ENCODE measurements at places on chromosomes 7 and 10.

DNA sequence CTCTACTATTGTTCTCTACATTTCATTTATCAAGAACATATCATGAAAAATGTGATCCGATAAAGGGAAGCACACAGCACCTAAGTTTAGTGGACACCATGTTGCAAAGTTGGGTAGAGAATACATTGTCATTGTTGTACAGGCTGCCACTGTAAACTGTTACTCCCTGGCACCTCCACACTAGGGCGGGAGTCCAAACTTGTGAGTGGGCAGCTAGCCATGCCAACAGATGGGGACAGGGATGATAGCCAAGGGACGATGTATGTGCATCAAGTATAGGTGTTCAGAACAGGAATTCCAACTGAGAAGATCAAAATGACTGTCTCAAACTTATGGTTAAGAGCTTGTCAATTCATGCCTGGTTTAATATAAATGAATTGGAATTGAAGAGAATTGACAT lies 31.1 kb upstream of the COMMD3 start:
- no peak for DNase-seq

DNA sequence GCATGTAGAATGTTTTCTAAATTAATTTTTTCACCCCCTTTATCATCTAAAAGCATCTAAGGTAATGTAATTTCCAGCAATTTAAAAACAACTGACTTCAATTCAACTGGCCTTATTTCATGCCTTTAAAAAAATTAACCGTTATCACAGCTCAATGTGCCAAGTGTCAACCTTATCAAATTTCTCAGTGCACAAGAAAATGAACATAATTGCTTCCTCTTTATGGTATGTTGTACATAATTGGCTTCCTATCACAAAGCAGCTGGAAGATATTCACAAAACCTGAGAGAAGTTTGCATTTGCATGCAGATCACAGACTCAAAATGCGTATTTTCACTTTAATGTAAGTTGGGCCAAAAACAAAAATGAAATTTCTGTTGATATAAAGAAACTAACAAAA lies 966.4 kb downstream of the GRM8 start:
- no peak for DNase-seq

GRCh38 chr10:43822631-43823580 lies 174.2 kb upstream of the ZNF32 start:
- DNase-seq = no peak

DNA sequence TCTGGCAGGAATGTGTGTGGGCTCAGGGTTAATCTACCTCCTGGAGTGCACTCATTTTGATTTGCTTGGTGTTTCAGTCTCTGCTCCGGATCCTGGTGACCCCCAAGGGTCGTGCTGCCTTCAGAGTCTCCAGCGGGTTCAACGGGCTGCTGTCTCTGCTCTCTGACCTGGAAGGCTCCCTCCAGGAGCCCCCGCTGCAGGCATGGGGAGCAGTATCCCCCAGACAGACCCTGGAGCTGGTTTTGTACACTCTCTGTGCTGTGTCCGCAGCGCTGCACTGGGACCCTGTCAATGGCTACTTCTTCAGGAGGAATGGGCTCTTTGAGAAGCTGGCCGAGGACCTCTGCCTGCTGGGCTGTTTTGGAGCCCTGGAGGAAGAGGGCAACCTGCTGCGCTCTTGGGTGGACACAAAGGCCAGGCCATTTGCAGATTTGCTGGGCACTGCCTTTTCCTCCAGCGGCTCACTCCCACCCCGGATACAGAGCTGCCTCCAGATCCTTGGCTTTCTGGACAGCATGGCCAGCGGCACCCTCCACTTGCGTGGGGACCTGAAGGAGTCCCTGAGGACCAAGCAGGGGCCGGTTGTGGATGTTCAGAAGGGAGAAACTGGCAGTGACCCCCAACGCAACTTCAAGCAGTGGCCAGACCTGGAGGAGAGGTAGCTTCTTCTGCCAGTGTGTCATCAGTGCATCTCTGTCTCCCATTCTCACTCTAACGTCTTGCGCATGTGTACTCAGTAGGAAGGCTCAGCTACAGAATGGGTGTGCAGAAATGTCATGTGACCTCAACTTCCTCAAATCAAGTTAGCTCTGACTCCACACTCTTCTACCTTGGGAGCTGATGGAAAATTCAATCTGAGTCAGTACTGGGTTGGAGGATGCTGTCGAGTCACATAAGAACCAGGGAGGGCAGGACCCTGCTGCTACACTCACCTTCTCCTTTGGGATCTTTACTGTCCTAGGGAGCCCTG lies 58.5 kb downstream of the WDFY4 start:
- peak; percentile 65 for DNase-seq

GRCh38 chr10:100567826-100568225 lies 32.1 kb downstream of the HIF1AN start:
- DNase-seq = no peak

DNA sequence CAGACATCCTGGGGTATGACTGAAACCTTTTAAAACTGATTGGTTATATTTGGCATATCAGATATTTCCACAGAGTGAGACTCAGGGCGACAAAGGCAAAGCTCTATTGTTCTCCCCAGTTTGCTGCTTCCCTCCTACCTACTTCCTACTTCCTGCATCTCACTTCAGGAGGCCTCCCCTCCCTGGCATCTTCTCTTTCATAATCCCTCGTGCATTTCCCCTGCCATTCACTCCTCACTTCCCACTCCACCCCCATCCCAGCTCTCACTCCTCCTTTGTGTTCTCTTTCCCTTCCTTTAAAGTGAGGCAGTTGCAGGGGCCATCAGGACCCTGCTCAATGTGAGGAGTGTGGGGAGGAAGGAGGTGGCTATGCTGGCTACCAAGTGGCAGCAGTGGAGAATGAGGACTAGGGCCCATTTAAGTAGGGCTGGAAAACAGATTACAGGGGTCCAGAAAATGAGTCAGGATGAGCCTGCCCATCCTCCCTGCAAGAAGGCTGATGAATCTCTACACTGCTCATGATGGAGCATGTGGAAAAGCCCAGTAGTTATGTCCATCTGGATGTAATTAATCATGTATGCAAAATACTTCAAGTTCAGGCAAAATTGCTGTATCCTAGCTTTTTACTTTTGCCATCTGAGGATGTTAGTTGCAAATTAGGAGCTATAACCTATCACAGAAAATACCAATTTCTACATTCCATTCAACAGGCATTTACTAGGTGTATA lies 311.8 kb upstream of the IMMP2L start:
- DNase-seq = peak; percentile 27

DNA sequence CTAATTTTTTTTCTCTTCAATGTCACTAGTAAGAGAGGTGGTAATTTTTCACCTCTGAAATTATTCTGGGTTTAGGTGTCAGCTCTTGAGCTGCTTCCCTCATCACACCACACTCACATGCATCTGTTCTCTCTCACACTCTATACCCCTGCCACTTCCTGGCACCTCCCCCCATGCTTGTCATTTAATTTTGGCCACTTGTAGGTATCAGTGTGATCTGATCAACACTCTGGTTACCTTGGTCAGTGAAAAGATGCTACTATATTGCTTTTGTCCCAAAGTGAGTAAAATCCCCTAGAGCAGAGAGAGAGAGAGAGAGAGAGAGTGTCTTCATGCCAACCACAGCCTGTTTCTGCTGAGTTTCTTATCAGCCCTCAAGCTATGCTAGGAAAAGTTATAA lies 42.5 kb downstream of the STK17A start:
- no peak for DNase-seq

DNA sequence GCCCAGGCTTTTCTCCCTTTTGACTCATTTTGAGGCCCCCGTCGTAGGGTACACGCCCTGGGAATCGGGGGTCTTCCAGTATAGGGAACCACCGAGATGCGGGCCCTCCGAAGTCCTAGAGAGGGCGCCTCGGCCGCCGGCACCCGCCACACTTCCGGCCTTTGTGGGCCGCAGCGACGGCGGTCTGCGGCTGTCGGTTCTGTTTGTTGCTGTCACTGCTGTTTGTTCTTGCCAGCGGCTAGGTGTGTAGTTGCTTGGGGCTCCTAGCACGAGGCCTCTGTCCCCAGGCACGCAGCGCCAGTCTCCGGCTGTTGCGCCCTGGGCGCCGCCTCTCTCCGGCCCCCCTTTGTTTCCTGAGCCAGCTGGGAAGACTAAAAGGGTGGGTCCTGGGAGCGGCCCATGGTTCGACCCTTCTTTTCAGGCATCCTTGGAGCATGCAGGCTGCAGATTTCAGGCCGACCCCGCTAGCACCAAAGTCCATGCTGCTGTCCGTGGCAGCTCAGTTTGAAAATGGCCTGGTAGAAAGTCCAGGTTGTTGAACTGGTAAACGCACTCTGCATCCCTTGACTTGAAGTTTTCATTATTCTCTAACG lies 17.8 kb upstream of the ZKSCAN1 start:
- peak; percentile 40 for DNase-seq

- no peak for DNase-seq
Measured at GRCh38 chr7:127704211-127704610, 52.2 kb downstream of the SND1 start.

GRCh38 chr7:112160771-112161150 lies 45.4 kb downstream of the DOCK4 start:
- no peak for DNase-seq

DNA sequence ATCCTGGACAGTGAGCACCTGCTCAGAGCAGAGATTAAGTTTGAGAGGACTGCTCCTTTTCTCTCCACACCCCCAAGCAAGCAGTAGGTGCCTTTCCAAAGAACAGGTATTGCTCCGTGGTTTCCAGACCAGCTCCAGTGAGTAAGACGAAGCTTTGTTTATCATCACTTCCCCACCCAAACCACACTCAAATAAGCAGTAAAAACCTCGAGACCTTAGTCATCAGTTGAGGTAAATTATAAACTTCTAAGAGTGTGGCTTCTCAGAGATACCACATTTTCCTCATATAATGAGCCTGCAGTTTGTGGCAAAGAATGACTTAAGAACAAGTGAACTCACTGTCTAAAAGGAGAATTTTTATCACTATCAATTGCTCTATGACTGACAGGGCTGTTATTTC lies 50.0 kb upstream of the GRB10 start:
- DNase-seq = no peak

- peak; percentile 54 for DNase-seq
Measured at GRCh38 chr7:101170617-101171441, 5.5 kb upstream of the VGF start.

- DNase-seq = peak; percentile 76
Measured at GRCh38 chr7:55572378-55573233, at the start of gene VOPP1. Gene VOPP1, minus strand, starts transcription at chr7:55572502. Its CDS starts 178 bp downstream, at chr7:55572324.

DNA sequence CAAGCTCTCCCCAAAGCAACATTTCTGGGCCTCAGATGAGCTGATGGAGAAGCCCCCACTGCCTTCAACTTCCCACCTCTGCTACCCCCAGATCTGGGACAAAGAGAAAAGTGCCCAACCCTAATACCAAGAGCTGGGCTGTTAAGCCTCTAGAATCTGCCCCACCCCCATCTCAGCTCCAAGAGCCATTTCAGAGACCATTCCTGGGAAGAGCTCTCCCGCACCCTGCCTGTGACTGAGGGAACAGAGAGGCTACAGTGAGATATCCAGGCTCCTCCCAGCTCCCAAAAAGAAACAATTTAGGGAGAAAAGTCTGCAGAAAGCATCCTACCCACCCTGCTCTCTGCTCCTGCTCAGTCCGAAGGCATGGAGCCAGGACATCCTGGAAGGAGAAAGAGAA lies 2.5 kb upstream of the KCNH2 start:
- no peak for DNase-seq

- no peak for DNase-seq
Measured at GRCh38 chr7:32119790-32120196, 49.6 kb upstream of the PDE1C start.

GRCh38 chr7:156475666-156476065 lies 164.9 kb upstream of the RNF32 start:
- no peak for DNase-seq

GRCh38 chr7:17524746-17525145 lies 226.3 kb downstream of the AHR start:
- no peak for DNase-seq

- DNase-seq = no peak
Measured at GRCh38 chr10:106682175-106682574, 482.3 kb downstream of the SORCS1 start.

DNA sequence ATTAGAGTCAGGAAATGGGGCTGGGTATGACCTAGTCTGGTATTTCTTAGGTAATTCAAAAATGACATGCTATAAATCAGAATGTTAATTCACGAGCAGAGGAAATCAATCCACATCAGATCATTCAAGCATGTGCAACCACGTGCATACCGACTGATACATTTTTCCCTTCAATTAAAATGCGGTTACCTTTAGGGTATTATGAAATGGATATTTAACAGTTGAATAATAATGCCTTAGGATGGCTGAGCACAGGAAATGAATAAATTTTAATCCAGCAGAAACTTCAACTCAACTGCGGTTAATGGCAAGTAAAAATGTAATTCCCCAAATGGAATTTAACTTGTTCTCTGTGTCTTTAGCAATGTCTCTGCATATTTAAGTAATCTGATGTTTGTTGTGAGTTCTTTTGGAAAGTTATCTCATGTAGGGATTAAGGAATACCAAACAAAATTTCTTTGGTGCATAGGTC lies 9.2 kb downstream of the CPA2 start:
- DNase-seq = no peak

GRCh38 chr10:100745882-100746783 lies 751 bp downstream of the PAX2 start:
- DNase-seq = no peak

DNA sequence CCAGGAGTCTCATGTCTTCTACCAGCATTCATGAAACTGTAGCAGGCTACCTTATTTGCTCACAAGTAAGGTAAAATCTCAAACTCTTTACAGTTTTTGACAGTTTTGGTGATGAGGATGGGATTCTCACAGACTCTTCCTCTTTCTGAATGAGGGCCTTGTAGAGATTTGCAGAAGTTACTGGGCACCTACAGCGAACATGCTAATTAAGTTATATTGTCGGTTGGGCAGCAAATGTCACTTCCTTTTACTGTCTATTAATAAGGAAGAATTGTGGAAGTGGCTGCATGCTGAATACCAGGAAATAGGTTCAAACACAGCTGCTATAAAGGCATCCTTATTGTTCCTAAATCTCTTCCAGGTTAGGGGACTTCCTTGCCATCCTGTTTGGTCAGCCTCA lies 189.6 kb downstream of the DNAJC1 start:
- DNase-seq = peak; percentile 50

DNA sequence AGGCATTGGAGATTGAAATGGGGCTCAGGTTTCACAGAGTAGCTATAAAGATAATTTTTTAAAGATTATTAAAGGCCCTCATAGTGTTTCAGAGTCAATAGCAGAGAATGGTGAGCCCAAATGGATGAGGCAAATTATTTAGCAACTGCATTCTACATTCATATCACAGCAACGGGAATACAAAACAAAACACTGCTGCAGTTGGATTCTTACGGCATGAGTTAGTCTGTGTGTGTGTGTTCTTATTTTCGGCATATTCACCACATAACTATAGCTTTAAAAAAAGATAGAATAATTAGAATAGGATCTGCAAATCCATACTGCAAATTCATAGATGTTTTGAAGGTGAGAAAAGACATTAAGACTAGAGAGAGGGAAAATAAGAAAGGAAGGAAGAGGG lies 66.0 kb downstream of the SUGCT start:
- no peak for DNase-seq
